ENCODE measurements at places on chromosomes 5 and 9. TPM values are rescaled to one million over a fixed set of nuclear protein-coding genes. Genes with fewer than 3 reads are reported as not detected.

KIAA0825 gene
- 10.0 TPM for total RNA-seq

- DNase-seq, result no peak
- H3K27me3 ChIP-seq, result no peaks in the 10 kb centered on the region
- no peak overlapping the region for H3K27ac ChIP-seq
- H3K4me3 ChIP-seq, result no peak overlapping the region
- no peaks in the 10 kb centered on the region for H3K36me3 ChIP-seq
Observed at GRCh38 chr5:67542479-67542878, 345.9 kb upstream of the CD180 start.

GRCh38 chr9:114098021-114098935 is 814 bp downstream of the KIF12 start:
- no peaks in the 10 kb centered on the region for H3K36me3 ChIP-seq
- DNase-seq, result peak; percentile 75
- peak overlapping the region; percentile 54 for H3K4me3 ChIP-seq
- no peaks in the 10 kb centered on the region for H3K4me1 ChIP-seq
- peaks cover 29% of the 10 kb centered on the region for H3K27me3 ChIP-seq
- no peak overlapping the region for H3K27ac ChIP-seq

DNA sequence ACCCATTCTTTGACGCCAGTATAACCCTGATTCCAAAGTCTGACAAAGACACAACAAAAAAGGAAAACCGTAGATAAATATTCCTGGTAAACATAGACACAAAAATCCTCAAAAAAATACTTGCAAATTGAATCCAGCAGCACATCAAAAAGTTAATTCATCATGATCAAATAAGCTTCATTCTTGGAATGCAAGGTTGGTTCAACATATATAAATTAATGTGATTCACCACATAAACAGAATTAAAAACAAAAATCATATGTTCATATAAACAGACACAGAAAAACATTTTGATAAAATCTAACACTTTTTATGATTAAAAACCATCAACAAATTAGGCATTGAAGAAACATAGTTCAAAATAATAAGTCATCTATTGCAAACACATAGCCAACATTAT is 324.2 kb upstream of the TRPC7 start:
- no peak overlapping the region for H3K4me3 ChIP-seq
- no peaks in the 10 kb centered on the region for H3K36me3 ChIP-seq
- H3K27ac ChIP-seq, result no peak overlapping the region
- H3K4me1 ChIP-seq, result no peaks in the 10 kb centered on the region

- H3K36me3 ChIP-seq, result no peaks in the 10 kb centered on the region
- no peaks in the 10 kb centered on the region for H3K4me1 ChIP-seq
- H3K27ac ChIP-seq, result no peak overlapping the region
- H3K27me3 ChIP-seq, result no peaks in the 10 kb centered on the region
- no peak for DNase-seq
- H3K4me3 ChIP-seq, result no peak overlapping the region
Observed at GRCh38 chr9:103700195-103700962, 393.7 kb upstream of the SMC2 start.

CAMLG gene
- 47.8 TPM for total RNA-seq

CDC14B gene
- total RNA-seq, result 44.2 TPM

DNA sequence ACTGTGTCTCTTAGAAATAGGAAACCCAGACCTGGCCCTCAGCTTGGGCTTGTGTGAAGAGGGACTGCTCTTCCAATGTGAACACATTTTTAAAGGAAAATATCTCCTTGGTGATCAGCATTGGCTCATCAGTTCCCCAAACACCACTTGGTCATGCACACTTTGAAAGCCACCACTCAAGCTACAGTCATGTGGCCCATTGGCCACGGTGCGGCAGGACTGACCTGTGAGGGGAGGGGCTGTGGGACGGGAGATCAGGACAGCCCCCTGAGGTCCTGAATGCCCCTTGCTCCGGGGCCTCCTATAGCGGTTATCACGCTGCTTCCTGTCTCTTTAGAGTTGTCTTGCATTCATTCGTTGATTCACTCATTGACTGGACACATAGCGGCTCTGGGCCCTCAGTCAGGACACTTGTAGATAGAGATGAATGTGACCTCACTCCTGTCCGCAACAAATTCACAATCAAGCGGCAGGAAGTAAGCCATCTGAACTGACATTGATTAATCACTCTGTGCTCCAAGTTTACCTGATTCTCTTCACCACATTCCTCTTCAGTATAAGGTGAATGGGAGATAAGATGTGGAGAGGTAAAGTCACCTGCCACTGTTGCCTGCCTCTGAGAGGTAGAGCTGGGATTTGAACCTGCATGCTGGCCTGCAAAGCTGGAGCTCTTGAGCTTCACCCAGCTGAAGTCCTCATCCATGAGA is 73.1 kb downstream of the COL15A1 start:
- no peak overlapping the region for H3K4me3 ChIP-seq
- H3K4me1 ChIP-seq, result peaks cover 22% of the 10 kb centered on the region
- H3K27ac ChIP-seq, result no peak overlapping the region
- H3K36me3 ChIP-seq, result no peaks in the 10 kb centered on the region

DNA sequence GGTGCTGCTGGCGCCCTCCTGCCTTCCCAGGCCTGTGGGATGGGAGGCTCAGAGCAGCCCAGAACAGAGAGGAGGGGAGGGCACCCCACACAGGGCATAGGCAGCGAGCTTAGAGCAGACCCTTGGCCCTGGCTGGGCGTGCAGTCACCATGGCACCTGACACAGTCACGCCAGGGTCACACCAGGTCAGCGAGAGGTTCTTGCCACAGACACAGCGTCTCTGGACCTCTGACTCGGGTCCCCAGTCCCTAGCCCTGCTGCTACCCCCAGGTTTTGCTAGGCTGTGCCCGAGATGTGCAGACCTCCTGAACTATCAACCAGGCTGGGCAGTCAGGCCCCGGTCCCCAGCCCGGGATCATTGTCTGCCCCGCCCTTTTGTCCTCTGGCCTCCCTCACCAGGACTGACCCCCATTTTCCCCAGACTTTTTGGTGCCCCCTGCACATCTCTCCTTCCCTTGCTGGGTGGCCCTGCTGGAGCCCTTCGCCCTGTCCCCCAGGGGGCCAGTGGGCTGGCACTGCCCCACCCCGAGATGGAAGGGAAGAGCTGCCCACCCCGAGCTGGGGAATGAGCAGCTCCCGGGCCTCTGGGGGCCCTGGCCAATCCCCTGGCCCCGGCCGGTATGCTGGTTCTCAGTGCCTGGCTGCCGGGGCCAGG is 24.5 kb upstream of the NOTCH1 start:
- no peaks in the 10 kb centered on the region for H3K27me3 ChIP-seq
- peaks cover 27% of the 10 kb centered on the region for H3K4me1 ChIP-seq
- no peak overlapping the region for H3K27ac ChIP-seq
- H3K4me3 ChIP-seq, result no peak overlapping the region
- no peaks in the 10 kb centered on the region for H3K36me3 ChIP-seq
- no peak for DNase-seq

NRG2 gene
- total RNA-seq, result 0.72 TPM

GRCh38 chr9:88852794-88853193 is 138.5 kb upstream of the S1PR3 start:
- H3K4me1 ChIP-seq, result peaks cover 4% of the 10 kb centered on the region
- H3K27me3 ChIP-seq, result no peaks in the 10 kb centered on the region
- H3K4me3 ChIP-seq, result no peak overlapping the region
- DNase-seq, result peak; percentile 34
- H3K36me3 ChIP-seq, result no peaks in the 10 kb centered on the region
- H3K27ac ChIP-seq, result no peak overlapping the region

GRCh38 chr5:131206772-131207171 is 36.0 kb downstream of the LYRM7 start:
- H3K27me3 ChIP-seq, result no peaks in the 10 kb centered on the region
- DNase-seq, result no peak
- no peak overlapping the region for H3K4me3 ChIP-seq
- H3K27ac ChIP-seq, result no peak overlapping the region
- H3K36me3 ChIP-seq, result no peaks in the 10 kb centered on the region
- no peaks in the 10 kb centered on the region for H3K4me1 ChIP-seq

DNA sequence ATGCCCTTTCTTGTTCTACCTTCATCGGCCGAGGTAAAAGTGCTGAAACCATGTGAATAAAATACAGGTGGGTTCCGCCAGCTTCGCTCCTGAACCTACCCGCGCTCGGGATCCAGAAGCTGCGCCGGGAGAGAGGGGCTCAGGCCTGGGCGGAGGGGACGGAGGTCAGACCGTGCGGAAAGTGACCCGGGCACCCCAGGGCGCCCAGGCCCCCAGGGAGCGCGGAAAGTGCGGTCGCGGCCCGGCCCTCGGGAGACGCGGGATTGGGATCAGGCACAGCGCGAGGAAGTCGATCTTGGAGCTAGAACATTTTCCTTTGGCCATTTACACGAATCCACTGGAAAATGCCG is 329 bp downstream of the SYK start:
- no peak for DNase-seq
- no peak overlapping the region for H3K4me3 ChIP-seq
- H3K27ac ChIP-seq, result no peak overlapping the region
- H3K36me3 ChIP-seq, result no peaks in the 10 kb centered on the region
- peaks cover 24% of the 10 kb centered on the region for H3K27me3 ChIP-seq

LCP2 gene
- total RNA-seq, result not detected

DNA sequence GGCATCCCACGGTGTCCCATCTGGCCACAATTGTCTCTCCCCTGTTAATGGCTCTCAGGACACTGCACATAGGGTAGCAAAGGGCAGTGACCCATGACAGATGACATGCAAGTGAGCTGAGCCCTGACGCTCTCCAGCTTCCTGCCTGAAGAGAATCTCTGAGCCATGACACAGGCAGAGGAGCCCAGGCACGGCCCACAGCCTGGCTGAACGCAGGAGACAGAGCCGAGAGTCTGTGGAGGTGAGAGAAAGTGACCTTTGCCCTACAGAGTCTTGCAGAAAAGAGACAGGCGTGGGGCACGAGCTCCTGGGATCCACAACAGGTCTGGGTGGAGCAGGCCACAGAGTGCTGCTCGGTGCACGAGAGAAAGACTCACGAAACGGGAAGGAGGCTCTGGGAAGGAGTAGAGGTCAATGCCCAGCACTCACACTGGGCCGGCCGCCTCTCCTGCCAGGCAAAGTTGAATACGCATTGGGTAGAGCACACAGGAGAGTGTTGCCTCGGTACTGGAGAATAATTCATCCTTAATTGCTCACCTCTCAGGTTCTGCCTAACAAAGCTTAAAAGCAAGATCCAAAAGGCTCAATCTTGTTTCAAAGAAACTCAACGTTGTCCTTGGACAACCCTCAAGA is 90.3 kb downstream of the MRPL36 start:
- no peaks in the 10 kb centered on the region for H3K4me1 ChIP-seq
- no peak overlapping the region for H3K27ac ChIP-seq
- no peaks in the 10 kb centered on the region for H3K36me3 ChIP-seq
- H3K27me3 ChIP-seq, result no peaks in the 10 kb centered on the region
- DNase-seq, result no peak
- no peak overlapping the region for H3K4me3 ChIP-seq

- no peak for DNase-seq
- H3K27me3 ChIP-seq, result no peaks in the 10 kb centered on the region
- H3K36me3 ChIP-seq, result no peaks in the 10 kb centered on the region
- H3K27ac ChIP-seq, result no peak overlapping the region
Observed at GRCh38 chr9:75964427-75964826, 74.0 kb downstream of the PCSK5 start.

Data from osteoblast (primary cell).